ENCODE measurements at places on chromosomes 1 and 21.

DNA sequence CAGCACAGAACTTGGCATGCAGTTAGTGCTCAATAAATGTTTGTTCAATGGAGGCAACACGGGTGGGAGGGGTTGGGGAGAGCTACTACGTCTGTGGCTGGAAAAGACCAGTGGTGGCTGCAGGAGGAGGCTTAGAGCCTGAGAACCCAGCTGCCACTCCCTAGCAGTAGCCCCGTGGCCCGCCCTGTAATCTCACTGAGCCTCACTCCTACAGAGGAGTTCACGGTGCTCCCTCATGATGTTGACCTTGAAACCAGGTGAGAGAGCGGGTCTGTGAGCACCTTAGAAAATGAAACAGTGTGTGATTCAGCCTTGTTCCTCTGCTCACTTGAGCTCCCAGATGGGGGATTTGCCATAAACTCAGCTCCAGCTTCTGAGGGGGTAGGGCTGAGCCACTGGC, 299.6 kb downstream of the NPHP4 start:
- DNase-seq, result no peak

- DNase-seq, result no peak
Observed at GRCh38 chr1:100988121-100988520, 37.5 kb downstream of the DPH5 start.

DNA sequence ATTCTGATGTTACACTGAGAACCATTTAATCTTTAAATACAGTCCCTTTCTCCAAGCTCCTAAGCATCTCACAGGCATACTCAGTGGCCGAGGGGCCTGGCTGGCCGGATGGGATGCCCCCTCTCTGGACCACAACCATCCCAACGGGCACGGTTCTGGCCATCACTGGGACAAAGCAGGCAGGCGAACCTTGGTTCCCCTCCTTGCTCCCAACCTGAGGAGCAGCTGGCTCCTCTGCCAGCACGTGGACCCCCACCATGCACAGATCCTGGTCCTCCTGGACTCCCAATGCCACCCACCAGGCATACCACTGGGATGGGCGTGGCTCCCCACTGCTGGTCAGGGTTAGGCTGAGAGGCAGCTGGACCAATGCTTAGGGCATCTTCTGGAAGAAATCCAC, 19.8 kb upstream of the PRDM16 start:
- no peak for DNase-seq

DNA sequence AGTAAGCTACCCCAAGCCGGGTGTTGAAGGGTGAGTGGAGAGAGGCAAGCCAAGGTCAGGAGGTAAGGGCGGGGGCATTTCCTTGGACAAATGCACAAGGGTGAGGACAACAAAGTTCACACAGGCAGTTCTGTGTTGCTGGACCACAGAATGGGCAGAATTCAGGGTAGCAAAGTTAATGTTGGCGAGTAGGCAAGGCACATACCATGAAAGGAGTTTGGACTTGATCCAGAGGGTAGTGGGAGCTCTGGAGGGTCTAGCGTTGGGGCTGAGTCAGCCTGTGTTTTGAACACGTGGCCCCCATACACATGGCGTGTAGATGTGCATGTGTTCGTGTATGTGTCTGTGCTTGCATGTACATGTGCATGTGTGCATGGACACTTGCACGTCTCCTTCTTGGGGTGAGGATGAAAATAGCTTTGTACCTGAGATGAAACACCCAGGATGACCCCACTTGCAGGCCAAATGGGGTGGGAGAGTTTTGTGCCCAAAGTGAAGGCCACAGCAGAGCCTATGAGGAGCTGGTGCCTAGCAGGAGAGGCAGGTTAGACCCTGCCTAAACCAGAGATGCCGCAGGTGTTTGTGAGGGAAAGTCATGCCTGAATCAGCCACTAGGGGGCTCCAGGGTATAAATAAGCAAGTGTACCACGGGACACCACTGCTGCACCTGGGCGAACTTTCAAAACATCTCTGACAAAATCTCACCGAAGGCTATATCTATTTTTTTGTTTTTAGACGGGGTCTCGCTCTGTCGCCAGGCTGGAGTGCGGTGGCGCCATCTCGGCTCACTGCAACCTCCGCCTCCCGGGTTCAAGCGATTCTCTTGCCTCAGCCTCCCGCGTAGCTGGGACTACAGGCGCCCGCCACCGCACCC, 21.8 kb downstream of the SLC27A3 start:
- DNase-seq, result peak; percentile 41

DNA sequence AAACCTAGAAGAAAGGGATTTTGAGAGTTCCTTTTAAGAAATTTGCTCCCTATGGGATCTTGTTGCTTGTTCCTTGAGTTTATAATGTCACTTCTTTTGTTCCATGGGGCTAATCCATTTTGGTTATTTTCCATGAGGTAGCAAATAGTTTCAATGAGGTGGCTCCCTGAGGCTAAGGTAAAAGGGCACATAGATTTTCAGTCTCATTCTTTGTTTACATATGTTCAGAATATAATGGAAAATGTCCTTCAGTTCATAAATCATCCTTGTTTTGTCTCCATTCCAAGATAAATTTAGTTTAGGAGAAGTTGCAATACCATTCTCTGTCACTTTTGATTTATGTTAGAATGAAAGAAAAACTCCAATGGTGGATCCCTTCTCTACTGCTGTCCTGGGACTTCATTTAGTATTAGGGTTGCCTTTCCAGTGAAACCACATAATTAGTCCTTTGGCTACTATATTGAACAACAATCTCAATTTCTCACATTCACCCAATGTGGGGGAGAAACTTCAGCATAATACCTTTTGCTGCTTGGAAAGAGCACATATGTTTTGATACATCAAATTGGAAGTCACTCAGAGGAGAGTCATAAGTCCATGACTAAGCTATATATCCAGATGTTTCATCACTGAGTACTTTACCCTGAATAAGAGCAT, 80.9 kb upstream of the ADAMTS5 start:
- no peak for DNase-seq

DNA sequence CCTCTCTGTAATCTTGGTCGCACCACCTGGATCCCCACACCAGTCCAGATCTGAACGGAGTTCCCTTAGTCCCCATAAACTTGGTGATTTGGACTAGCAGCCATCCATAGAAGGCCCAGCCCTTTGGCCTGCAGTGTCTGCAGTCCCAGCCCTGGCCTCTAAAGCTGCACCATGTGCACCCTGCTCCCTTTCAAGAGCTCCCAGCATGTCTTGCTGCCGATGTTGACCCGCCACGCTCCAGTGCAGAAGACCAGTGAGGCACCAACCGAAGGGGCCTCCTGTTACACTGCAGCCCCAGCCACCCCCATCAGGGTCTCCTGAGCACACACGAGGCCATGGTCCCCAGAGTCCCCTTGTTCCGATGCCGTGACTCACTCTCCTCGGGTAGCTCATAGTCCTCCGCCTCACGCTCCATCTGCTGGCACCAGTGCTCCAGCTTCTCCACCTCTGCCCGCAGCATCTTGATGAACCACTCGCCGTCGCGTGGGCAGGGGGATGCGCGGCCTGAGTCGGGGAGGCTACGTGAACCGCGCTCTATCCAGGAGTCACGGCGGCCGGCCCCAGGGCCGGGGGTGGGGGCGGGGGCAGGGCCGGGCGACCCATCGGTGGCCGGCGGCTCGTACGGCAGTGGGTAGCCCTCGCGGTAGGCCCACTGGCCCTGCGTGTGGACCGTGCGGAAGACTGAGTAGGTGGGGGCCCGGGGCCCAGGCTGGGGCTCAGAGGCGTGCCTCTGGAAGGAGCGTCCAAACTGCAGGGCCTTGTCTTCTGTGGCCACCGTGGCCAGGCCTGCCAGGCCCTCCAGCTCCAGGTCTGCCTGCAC, 8.9 kb upstream of the SMIM12 start:
- no peak for DNase-seq

DNA sequence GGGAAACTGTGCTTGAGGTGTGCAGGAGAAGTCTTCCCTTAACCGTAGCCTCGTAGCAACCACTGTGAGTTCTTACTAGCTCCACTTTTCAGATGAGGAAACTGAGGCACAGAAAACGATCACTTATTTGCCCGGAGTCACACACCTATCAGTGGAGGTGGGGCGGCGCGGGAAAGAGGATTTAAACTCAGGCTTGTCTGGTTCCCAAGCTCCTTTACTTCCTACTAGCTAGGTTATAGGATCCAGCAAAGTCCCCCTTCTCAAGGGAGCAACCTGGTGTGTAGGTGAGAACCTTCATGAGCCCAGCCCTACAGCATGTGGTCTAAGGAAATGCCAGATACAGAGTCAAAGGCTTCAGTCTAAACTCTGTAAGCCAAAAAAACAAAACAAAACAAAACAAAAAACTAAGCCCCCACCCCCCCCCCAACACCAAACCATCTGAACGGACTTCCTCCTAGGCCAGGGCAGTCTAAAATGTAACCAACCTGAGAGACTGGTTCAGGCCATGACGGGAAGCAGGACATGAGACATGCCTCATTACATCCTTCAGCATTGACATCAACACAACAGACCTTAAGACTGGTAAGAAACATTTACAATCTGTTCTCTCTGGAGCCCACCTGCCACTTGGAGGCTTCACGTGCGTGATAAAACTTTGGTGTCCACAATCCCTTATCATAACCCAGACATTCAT, 709 bp upstream of the FBXO42 start:
- no peak for DNase-seq

- no peak for DNase-seq
Observed at GRCh38 chr21:38384675-38385426, 113.4 kb downstream of the ERG start.

- no peak for DNase-seq
Observed at GRCh38 chr1:182666706-182667105, 17.7 kb downstream of the RGS8 start.

DNA sequence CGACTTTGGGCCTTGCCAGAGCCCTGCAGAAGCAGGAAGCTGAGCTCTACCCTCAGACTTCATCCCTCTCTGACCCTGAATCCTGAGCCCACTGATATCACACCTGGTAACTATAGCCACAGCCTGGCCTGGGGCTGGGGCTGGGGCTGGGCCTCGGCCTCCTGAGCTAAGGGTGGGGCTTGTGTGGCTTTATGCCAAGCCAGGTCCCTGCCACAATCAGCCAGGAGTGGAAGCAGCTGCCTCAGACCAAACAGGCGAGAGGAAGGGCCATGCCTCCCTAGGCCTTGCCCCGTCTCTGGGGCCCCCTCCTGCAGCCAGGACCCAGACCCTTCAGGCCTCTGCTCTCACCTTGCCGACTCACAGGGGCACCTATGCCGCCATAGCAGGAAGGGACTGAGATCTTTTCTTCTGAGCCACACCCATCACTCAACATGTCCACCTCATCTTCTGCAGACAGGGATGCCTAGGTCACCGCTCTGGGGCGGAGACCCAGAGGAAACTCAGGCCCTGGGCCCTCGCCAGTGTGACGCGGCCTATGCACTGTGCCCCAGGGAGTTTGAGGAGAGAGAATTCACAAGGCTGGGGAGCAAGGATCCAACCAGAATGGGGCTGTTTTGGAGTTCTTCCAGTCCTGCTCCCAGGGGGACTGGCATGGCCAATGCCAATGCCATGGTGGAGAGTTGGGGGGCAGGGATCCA, 5.7 kb downstream of the UBXN11 start:
- no peak for DNase-seq

DNA sequence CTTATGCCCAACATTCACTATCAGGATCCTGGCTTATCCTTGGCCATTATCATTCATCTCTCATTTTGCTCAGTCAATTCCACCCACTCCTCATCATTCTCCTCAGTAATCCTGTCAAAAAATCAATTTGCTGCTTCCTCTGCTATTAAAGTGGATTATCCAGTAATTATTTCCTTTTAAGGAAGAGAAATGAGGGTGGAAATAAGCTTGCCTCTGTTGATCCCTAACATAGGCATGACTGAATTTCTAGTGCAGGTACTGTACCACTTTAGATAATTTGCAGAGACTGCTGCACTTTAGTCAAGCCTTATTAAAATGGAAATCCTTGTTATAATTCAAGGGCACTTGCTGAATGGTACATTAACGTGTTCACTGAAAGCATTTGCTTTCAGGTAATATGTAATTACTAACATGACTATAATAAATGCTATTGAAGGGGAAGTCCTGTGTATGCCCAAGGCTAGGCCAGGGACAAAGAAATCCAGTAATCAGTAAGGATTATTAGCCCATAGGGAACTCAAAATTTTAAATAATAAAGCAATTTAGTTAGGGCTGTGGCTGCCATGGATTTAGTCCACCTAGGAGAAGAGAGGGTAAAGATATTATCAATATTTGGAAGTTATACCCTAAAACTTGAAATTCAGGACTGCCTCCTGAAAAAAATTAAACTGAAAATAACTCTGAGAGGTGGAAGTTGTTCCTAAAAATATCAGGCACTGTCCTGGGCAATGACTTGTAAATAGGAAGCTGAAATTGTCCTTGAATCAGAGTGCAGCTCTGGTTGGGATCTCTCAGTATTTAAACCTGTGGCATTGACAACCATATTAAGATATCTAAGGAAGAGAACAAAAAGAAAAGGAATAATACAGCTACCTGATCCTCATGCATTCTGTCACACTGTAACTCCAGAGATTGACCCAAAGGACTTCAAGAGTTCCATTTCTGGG, 43.4 kb downstream of the RGS2 start:
- DNase-seq, result no peak

- no peak for DNase-seq
Observed at GRCh38 chr1:185850366-185850765, 116.2 kb downstream of the HMCN1 start.

GRCh38 chr1:176338877-176339276, 124.1 kb upstream of the PAPPA2 start:
- no peak for DNase-seq

GRCh38 chr1:68291688-68292384, 59.5 kb upstream of the WLS start:
- DNase-seq, result no peak

- DNase-seq, result no peak
Observed at GRCh38 chr1:94722181-94722580, 98.0 kb upstream of the SLC44A3 start.

DNA sequence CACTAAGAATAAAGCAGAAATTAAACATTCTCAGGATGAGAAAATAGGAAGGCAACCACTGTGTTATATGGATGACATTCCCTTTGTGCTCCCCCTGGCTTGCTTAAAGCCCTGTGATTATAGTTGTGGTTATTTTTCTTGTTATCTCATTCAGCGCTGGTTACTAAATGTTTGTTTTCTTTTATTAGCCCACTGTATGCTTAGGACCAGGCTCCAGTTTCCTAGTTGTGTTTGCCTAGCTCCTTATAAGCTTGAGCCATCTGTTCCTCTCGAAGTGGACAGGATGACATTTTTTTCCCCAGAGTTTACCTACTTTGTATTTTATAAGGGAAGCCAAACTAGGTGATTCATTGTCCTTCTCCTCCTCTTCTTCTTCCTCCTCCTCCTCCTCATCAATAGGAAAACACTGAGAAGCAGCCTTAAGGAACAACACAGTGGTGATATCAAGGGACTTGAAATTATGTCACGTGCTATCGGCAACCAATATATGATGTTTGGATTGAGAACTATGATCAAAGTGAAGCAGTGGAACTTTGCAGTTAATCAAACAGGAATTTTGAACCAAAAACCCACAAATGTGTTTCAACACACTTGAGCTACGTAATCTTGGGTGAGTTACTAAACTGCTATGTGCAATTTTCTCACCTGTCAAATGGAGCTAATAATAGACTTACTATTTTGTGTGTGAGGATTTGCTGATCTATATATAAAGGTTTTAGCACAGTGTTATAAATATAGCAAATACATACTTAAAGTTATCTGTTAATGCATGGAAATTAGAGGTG, 35.1 kb upstream of the RGS7 start:
- no peak for DNase-seq

Measured in amygdala (tissue), 56 donors.